GM10248 (cell line): ENCODE measurements at places on chromosomes 5 and 9.

- no peak for DNase-seq
Observed at GRCh38 chr5:131218392-131218791, 45.5 kb upstream of the CDC42SE2 start.

DNA sequence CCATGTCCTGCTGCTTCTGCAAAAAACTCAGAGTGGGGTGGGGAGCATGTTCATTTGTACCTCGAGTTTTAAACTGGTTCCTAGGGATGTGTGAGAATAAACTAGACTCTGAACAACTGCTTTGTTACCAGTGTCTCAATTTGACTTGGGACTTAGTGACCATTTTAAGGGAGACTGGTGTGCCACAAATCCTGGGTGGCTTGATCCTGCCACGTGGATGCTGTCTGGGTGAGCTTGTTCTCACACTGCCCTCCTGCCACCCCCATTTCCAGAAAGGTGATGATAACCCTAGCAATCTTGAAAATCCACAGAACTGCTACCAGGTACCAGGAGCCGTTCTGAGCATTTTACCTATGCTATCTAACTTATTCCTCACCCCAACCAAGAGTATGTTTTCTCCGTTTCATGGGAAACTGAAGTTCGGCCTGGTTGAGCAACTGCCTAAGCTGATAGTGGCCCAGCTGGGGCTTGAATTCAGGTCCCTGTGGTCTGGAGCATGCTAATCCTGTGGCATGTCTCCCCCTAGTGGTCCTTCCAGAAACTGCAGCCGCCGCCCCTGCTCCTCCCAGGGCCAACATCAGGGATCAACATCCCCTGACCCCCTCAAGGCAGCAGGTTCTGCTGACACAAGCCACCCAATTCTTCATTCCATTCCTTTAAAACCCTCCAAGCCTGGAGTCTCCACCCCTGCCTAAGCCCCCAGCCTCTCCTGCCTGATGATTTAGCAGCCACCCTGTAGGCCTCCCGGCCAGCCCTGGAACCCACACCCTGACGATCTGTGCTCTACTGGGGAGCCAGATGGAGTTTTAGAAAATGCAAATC is 2.8 kb downstream of the IL3 start:
- DNase-seq, result peak; percentile 78

GRCh38 chr9:36207016-36207415 is 16.3 kb downstream of the CLTA start:
- DNase-seq, result no peak

GRCh38 chr5:101580591-101580990 is 677.5 kb upstream of the ST8SIA4 start:
- no peak for DNase-seq

- DNase-seq, result no peak
Observed at GRCh38 chr5:75933489-75933888, 149.7 kb upstream of the SV2C start.

GRCh38 chr9:68981789-68982188 is 32.1 kb downstream of the PRKACG start:
- peak; percentile 41 for DNase-seq

- DNase-seq, result no peak
Observed at GRCh38 chr9:129208207-129209032, 30.4 kb upstream of the IER5L start.

DNA sequence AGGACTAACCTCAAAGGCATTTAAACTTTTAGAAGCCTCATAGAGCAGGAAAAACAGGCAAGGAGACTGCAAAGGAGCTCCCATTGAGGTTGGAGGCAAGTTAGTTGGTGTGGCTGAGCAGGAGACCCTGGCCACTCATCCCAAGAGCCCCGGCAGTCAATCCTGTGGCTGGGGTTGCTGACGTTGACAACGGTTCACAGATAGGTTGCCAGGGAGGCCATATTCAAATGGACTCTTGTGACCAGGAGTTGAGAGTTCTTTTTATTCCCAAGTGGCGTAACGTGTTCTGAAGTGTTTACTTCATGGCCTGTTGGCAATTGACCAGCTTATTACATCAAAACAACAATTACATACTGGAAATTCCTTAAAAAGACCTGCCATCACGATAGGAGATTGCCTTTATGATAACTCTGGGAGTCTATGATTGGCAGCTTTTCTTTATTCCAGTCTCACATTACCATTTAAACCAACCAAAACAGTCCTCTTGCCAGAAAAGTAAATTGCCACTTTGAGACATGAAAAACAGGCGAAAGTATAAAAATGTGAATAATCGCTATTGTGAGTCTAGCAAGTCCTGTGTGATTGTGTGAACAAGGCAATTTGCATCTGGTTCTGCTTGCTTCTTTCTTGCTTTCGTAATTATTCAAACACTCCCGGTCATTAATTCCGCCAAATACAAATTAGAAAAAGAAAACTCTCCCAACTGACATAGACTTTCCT is 394.9 kb downstream of the MED10 start:
- DNase-seq, result no peak

DNA sequence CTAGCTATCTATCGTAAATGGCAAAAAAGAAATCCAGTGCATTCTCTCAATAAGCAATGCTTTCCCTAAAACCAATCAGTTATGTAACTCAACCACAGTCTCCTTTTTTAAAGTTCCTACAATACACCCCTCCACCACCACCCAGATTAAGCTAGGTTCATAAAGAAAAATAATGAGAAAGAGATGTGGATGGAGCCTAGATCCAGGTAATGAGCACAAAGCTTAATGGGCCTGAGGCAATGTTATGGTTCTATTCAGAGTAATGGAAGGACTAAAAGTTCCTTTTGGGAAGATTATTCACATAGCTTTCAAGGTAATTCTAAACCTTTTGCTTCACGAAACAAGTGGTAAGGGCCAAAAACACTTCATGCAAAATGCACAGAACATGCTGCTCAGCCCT is 113.5 kb downstream of the MPDZ start:
- no peak for DNase-seq

DNA sequence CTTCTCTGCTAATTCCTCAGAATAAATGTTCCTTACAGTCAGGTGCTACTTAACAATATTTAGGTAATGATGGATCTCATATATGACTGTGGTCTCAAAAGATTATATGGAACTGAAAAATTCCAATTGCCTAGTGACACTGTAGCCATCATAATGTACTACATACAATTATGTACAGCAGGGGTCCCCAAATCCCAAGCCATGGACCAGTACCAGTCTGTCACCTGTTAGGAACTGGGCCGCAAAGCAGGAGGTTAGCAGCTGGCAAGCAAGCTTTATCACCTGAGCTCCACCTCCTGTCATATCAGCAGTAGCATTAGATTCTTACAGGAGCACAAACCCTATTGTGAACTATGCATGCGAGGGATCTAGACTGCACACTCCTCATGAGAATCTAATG is 69.6 kb downstream of the NR2F1-AS1 start:
- DNase-seq, result no peak

GRCh38 chr9:84264307-84265029 is 76.1 kb downstream of the SLC28A3 start:
- DNase-seq, result no peak

DNA sequence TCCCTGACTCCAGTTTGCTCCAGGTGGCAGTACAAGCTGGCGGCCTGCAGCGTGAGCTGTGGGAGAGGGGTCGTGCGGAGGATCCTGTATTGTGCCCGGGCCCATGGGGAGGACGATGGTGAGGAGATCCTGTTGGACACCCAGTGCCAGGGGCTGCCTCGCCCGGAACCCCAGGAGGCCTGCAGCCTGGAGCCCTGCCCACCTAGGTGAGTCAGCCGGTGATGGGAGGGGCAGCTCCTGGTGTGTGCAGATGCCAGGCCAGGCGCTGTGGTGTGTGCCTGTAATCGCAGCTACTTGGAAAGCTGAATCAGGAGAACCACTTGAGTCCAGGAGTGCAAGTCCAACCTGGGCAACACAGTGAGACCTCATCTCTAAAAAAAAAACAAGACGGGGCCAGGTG is 10.0 kb upstream of the CACFD1 start:
- no peak for DNase-seq

DNA sequence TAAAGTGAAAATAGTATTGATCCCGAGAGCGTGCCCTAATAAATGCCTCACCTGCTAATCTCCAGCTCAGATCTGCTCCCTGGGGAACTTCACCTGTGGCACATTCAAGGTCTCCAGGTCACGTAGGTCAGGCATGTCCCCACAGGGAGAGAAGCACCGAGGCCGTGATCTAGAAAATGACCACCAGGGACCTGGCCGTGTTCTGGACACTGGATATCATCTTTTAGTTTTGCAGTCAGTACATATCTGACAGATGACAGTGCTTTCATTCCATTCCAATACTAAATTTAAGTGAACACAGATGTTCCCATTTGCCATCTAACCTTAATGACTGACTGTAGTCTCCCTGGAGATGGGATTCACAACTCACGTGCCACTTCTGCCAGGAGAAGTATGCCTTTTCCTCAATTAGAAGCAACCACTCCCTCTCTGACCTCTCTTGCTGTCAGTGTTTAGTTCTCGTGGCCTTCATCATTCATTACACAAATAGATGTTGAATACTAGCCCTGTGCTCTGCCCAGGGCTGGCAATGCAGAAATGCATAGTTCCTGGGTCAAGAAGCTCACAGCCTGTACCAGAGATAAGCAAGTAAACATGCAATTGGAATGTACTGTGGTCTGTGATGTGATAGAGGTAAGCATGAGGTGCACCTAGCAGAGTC is 276.5 kb downstream of the NTRK2 start:
- no peak for DNase-seq

- DNase-seq, result no peak
Observed at GRCh38 chr5:6248132-6248531, 130.2 kb downstream of the MED10 start.

DNA sequence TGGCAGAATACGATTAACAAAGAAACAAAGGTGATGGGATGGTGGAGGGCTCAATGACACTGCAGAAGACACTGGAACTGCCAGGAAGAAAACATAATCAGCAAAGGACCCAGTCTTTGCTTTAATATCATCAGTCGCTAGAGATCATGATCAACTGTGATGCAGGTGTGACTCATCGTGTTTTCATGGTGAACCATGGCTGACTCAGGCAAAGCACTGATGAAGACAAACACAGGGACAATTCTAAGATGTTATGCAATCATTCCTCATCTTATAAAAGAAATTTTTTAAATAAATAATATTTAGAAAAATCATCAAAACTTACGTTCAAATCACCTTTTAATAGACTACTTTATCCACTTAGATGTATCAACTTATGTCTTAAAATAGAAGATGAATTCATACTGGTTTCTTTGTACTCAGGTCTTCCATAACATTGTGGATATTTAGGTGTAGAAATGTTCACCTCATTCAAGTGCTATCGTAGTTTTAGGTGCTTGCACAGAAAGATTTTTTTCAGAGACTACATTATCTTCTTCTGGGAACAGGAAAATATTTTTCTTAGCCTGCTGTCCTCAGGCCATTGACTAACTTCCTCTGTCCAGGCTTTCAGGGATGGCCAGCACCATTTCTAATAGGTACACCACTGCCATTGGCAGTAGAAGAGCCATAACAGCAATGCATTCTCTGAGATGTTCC is 673.4 kb upstream of the MEF2C start:
- DNase-seq, result no peak

DNA sequence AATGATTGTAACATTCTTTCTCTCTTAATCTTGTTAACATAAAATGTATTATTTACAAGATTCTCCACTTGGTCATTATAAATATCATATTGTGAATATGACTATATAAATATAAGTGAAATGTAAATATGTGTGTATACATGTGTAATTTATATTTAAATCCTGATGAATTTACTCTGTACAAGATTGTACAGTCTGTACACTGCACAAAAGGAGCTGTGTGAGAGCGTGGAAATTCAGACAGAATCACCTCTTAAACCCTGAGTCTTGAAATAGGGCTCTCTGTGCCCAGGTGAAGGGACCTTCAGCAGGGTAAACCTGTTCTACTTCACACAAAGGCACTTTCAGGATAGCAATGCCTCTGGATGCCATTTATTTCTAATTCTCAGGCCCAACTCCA is 456.0 kb downstream of the SEMA5A start:
- DNase-seq, result no peak

- no peak for DNase-seq
Observed at GRCh38 chr9:15725953-15726352, 173.1 kb downstream of the CCDC171 start.

DNA sequence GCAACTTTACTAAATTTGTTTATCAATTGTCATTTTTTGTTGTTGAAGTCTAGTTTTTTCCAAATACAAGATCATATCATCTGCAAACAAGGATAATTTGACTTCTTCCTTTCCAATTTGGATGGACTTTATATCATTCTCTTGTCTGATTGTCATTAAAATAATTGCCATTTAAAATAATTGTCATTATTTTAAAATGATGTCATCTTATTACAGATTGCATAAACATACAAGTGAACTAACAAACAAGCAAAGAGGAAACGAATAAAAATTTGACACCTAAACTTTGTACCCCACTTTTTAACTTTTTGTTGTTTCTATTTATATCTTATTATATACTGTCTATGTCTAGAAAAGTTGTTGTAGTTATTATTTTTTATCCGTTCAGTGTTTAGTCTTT is 275.2 kb downstream of the ADGRV1 start:
- DNase-seq, result no peak
